ENCODE measurements at places on chromosomes 1 and 21.

GRCh38 chr1:161706482-161707347 lies at the start of gene FCRLA:
TSS of gene FCRLA (plus strand) at chr1:161707229. CDS start at chr1:161707265, 36 bp downstream.
- no peak for DNase-seq

- DNase-seq = no peak
Measured at GRCh38 chr1:20887246-20887645, 100.1 kb upstream of the HP1BP3 start.

DNA sequence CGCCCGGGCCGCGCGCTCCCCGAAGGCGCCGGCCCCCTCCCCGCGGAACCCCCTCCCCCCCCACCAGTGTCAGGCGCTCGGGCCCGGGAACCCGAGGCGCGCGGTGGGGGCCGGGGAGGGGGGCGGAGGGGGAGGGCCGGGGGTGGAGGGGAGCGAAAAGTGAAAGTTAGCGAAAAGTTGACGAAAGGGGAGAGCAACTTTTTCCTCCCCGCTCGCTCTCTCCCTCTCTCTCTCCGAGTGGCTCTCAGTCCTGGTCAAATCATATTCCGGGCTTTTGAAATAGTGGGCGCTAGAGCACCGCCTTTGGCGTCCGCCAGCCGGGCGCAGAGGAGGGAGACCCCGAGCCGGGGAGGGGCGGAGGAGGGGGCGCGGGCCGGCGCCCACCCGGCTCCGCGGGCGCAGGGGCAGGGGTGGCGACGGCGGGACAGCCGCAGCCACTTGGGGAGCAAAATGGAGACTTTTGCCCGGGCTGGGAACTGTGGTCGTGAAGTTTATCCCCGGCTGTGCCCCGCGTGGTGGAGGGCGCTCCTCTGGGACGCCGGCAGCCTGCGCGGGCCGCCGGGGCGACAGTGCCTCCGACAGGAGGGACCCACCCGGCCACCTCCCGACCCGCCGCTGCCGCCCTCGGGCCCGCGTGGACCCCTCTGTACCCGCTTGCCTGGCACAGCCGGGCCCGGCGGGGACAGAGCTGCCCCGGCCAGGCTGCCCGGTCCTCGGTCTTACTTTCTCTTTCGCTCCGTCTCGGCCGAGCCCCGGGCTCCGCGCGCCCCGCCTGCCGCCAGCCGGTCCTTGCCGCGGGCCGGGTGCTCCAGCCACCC lies 697 bp downstream of the PRDM16 start:
- DNase-seq = peak; percentile 14

- peak; percentile 55 for DNase-seq
Measured at GRCh38 chr1:170670802-170671628, 7.1 kb downstream of the PRRX1 start.

GRCh38 chr1:59025201-59025600 lies 241.4 kb upstream of the JUN start:
- DNase-seq = peak; percentile 8

DNA sequence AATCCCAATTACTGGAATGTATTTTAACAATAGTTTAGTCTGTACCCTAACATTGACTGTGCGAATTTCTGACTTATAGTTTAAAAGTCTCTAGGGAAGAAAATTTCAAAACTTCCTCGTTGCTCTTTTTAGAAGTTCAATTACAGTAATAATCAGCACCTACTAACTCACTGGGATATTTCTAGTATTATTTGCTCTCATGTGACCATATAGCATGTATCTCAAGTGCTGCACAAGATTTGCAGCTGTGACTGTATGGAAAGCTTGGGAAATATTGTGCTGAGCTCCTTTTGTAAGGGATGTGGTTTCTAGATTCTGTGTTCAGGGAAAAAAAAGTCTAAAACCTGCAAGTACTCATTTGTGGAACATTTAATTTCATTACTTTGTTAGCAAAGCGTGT lies 153.1 kb downstream of the ST6GALNAC3 start:
- no peak for DNase-seq

- no peak for DNase-seq
Measured at GRCh38 chr1:116852910-116853309, 56.8 kb upstream of the PTGFRN start.

- DNase-seq = no peak
Measured at GRCh38 chr1:7117399-7118281, 332.4 kb downstream of the CAMTA1 start.

DNA sequence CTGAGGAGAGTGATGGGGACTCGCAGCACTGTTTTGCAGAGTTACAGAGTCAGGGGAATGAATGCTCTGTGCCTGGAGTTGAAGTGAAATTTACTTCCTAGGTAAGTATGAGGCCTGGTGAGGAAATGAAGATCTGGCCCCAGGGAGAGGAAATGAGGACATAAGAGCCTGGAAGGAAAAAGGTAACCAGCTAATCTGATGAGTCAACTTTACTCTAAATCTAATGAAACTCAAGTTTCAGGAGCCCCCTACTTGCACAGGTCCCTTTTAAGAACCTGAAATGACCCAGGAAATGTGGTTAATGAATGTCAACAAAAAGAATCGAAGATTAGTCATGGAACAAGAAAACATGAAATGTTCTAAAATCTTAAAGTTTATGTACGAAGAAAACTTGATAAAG lies 599.0 kb downstream of the AGBL4 start:
- no peak for DNase-seq

DNA sequence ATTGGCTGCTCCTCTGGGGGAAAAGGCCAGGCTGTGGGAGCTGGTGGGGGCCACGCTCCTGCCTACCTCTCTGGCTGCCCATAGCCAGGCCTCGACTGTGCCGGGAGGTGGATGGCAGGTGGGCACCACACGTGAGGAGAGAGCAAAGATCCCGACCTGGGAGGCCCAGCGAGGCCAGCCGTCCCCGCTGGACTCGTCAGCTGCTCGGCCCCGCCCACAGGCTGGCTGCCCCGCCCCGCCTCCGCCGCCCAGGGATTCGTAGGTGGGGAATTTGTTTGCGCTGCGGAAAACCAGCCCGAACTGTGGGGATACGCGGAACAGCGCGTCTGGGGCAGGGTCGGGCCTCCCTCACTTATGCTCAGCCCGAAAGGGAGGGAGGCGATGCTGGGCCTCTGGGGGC lies 31.7 kb downstream of the TP73 start:
- no peak for DNase-seq

GRCh38 chr1:220290140-220290761 lies 18.0 kb upstream of the RAB3GAP2 start:
- DNase-seq = no peak

GRCh38 chr1:21916447-21917238 lies 20.5 kb downstream of the HSPG2 start:
- DNase-seq = no peak

- no peak for DNase-seq
Measured at GRCh38 chr1:59593798-59594790, 220.7 kb upstream of the HOOK1 start.

DNA sequence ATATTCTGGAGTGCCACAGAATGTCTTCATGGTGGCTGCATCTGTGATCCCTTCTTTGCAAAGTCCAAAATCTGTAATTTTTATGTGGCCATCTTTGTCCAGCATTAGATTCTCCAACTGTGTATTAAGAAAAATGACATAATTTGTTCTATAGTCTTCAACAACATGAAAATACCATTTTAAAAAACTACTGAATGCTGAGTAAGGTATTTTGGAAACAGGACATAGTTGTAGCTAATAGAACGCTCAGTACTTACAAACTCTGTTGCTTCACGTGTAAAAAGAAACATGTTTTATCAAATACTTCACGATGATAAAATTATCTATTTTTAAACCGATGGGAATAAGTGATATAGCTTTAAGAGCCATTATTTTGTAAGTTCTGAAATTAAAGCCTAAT lies 286.3 kb downstream of the AKT3 start:
- no peak for DNase-seq

- DNase-seq = peak; percentile 63
Measured at GRCh38 chr1:25520446-25521061, 22.9 kb upstream of the LDLRAP1 start.

DNA sequence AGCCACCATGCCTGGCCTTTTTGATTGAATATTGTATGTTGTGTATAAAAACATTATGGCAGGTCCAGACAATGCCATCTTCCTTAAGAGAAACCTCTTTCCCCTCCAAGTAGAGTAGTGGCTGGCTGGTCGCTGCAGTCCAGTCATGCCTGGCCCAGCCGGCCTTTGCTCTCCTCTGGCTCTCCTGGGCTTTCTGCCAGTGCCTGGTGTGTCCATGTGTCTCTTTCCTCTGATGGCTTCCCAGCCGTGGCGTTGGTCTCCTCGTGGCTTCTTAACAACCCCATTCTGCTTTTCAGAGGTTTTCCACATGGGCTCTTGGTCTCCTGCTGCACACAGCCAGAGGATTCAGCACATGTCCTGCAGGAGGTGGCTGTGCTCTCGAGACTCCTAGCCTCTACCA lies 58.7 kb downstream of the DIP2A start:
- no peak for DNase-seq

- DNase-seq = peak; percentile 76
Measured at GRCh38 chr1:224183591-224184312, 712 bp downstream of the DEGS1 start.

DNA sequence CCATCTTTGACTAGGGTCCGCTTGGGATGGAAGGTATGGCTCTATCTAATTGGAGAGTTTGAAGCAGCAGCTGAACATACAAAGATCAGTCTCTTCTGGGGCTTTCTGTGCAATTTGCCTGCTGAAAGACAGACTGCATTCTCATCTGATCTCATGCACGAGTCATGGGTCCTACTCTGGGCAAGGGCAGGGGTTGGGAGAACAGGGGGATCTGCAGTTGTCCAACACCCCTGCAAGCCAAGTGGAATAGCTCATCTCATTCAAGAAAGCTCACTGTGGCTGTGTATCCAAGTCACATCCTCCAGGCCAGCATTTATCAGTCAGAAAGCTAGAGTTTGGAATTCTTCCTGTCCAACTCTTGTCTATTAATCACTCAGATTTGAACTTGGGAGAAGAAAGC lies 177.2 kb upstream of the C8B start:
- DNase-seq = no peak

GRCh38 chr1:111110197-111110899 lies 29.5 kb downstream of the DRAM2 start:
- no peak for DNase-seq

DNA sequence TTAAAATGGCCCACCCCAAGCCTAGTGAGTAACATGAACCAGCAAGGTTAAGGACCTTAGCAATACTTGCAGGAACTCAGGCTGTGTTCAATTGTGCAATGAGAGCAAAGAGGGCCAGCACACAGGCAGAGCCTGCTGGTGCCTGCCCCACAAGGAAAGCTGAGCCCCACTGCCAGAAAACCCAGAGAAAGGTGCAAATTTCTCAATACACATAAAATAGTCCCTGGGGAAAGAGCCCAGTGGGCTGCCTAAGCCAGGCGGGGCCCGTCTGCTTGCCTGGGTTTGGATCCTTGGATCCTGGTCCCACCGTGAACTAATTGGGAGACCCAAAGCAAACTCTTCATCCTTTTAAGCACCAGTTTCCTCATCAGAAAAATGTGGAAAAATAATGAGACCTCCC lies 128.5 kb upstream of the CACNA1E start:
- no peak for DNase-seq

- DNase-seq = no peak
Measured at GRCh38 chr1:180028864-180029263, 74.3 kb downstream of the CEP350 start.

DNA sequence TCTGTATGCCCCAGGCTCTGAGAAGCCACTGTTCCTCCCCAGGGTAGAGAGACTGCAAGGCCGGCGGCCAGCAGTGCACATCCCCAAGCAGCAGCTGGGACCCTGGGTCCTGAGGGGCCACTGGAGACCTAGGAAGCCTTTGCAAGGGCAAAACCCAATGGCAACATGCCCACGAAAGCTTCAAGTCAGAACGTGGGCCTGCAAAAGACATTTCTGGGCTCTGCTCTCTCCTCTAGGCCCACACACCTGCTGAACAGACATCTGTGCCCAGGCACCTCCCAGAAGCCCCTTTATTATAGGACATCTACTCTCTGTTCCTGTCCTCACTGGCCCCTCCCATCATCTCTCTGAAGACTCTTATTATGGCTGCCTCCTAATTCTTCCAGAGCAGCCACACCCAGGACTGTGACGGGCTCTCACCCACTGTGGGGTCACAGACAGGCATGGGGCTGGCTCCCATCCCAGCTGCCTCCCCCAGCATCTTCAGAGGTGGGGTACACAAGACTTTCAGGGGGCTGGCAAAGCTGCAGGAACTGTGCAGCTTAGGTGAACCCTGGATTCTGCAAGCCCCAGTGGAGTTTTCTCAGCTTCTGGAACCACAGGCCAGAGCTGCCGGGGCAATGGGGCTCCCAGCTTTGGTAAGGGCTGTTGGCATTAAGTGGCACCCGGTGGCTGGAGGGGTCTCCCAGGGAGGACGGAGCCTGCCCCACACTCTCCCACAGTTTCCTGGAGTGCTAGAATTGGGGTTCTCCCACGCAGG lies 12.6 kb downstream of the TRIM11 start:
- DNase-seq = no peak

GRCh38 chr1:150106341-150106740 lies 38.8 kb downstream of the VPS45 start:
- DNase-seq = peak; percentile 23

GRCh38 chr1:169727307-169727706 lies 6.6 kb downstream of the SELE start:
- no peak for DNase-seq

DNA sequence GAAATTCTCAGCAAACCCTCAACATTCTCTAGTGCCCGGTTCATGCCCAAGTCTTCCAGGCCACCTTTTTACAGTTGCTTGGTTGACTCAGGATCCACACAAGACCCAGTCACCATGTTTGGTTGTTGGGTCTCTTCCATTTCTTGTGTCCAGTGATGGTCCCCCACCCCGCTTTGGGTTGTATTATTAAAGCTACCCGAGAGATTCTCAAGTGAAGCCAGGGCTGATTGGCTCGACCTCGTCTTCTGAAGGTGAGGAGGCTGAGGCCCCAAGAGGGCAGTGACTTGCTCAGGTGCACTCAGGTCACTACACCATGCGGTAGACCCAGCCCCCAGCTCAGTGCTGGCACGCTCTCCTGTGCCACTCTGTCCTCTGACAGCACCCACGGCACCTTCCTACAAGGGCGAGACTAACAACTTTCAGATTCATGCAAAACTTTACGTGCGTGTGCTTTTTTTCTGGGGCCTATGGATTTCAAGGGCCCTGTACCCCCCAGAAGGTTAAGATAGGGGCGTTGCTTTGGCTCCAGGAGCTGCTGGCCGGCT lies 50.3 kb downstream of the CAPN9 start:
- DNase-seq = no peak

GRCh38 chr1:113930499-113931161 lies 1.5 kb downstream of the HIPK1 start:
- DNase-seq = peak; percentile 75
